NCI-H2029 treated with DMSO at 0.1 percent for 48 hours (cell line): ENCODE measurements at places on chromosomes 2 and 18.

GRCh38 chr18:49021433-49022129, 70.8 kb upstream of the SMAD7 start:
- peak; percentile 12 for DNase-seq

GRCh38 chr2:203492965-203493364, 42.1 kb downstream of the RAPH1 start:
- no peak for DNase-seq

- DNase-seq, result no peak
These were observed 419.1 kb downstream of the SLC4A3 start for GRCh38 chr2:220046507-220046906.

GRCh38 chr18:44098551-44099098, 582.1 kb upstream of the SETBP1 start:
- no peak for DNase-seq

GRCh38 chr2:209600341-209601171, 171.1 kb upstream of the UNC80 start:
- DNase-seq, result no peak

GRCh38 chr18:57941841-57942489, 102.1 kb upstream of the NEDD4L start:
- DNase-seq, result no peak

DNA sequence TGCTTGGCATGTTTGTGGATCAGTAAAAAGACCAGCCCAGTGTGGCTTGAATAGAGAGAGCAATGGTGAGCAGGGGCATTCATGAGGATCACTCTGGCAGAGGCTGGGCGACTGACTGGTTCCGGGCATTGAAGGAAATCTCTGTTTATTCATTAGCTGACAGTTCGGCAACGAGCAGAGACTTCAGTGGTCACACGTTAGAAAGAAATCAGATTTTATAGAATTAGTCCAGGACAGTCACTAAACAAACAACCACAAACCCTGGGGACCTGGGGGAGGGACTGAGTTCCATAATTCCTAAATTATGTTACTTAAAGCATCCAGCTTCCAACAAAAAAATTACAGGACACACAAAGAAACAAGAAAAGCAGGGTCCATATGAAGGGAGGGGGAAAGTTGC, 72.5 kb downstream of the NOL10 start:
- DNase-seq, result no peak

DNA sequence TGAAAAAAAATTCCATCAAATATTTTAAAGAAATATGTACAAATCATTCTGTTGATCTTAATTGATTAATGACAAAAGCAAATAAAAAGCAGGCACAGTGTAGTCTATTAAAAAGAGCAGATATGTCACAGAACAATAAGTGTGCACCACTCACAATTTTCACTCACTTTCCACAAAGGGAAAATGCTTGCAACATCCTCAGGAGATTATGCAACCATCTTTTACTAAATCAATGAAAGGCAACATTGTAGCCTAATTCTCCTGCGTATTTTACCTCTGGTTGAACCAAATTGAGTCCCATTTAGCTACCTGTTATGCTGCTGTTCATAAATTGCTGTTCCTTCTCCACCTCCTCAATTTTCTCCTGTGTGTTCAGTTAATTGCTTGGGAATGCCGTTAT, 1346.8 kb upstream of the PIK3C3 start:
- DNase-seq, result no peak

GRCh38 chr2:169397697-169398096, 35.4 kb upstream of the LRP2 start:
- DNase-seq, result peak; percentile 13

GRCh38 chr2:595831-596592, 81.2 kb downstream of the TMEM18 start:
- DNase-seq, result no peak

- no peak for DNase-seq
These were observed 7.0 kb upstream of the NXPH2 start for GRCh38 chr2:138787053-138787666.

- no peak for DNase-seq
These were observed 138.7 kb downstream of the SPP2 start for GRCh38 chr2:234189230-234189629.

DNA sequence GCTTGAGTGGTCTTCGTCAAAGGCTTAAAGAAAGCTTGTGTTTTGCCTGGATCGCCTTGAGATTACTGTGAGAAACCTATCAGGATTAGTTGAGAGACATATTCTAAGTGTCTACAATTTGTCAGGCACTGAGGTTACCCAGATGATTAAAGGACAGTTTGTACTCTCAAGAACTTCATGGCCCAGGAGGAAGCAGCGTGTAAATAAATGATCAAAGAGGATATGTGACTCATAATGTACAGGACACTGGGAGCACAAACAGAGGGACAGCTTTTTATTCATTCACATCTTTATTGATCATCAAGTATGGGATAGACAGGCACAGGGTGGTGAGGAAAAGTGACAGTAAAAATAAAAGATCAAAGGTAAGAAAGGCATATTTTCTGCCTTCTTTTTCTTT, 152.6 kb upstream of the FSHR start:
- DNase-seq, result no peak

GRCh38 chr2:126790987-126791780, 107.5 kb upstream of the TEX51 start:
- no peak for DNase-seq

- DNase-seq, result no peak
These were observed 266.3 kb downstream of the ZNF516 start for GRCh38 chr18:76228716-76229115.

GRCh38 chr2:29213888-29214291, 98.7 kb downstream of the CLIP4 start:
- DNase-seq, result no peak

- no peak for DNase-seq
These were observed 90.3 kb upstream of the SNTG2 start for GRCh38 chr2:860259-860855.

DNA sequence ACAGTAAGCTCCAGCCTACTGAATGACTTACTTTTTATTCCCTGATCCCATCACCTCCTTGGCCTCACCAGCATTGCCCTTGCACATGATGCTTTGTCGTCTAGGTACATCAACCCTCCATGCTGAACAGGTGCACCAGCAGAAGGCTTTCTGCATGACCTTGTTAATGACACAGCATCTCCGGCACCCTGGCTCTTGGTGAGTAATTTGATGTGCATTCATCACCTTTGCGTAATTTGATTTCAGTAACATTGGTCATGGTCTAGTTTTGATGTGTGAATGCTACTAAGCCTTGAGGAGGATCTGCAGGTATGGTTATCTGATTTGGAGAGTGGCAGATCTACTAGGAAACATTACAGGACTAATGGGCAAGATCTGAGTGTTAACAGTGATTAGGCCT, 103.6 kb downstream of the STK39 start:
- DNase-seq, result no peak

DNA sequence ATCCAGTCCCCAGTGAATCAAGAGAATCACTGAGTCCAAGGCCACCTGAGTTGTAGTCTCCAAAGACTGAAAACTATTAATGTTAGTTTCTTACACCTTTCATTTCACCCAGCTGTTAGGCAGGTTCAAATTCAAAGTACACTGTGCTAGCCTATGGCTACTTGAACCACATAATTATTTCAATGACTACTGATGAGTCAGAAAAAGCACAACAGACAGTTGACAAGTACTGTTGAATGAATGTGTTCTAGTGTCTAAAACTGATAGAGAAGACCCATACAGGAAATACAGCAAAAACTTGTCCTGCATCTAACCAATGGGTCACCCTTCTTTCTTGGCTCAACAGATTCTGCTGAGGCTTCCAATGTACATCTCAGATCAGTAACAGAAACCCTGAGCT, 160.9 kb downstream of the MYO5B start:
- no peak for DNase-seq

GRCh38 chr2:230267059-230267458, 41.5 kb downstream of the SP140 start:
- DNase-seq, result no peak

DNA sequence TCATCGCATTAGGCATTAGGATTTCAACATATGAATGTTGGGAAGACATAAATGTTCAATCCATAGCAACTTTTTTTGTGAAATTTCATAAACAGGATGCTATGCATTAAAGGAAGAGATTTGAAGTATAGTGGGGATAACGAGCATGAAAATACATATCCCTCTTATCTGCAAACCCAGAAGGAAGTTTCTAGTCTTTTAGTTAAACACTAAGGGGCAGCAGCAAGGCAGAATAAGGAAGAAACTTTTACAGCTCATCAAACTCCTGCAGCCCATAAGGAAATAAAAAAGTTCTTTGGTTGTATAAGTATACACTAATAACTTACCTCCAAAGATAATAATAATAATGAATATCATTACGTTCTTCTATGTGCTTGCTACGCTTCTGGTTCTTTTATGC, 81.5 kb downstream of the CD226 start:
- DNase-seq, result no peak

GRCh38 chr2:195664528-195664927, 7.5 kb downstream of the SLC39A10 start:
- no peak for DNase-seq

DNA sequence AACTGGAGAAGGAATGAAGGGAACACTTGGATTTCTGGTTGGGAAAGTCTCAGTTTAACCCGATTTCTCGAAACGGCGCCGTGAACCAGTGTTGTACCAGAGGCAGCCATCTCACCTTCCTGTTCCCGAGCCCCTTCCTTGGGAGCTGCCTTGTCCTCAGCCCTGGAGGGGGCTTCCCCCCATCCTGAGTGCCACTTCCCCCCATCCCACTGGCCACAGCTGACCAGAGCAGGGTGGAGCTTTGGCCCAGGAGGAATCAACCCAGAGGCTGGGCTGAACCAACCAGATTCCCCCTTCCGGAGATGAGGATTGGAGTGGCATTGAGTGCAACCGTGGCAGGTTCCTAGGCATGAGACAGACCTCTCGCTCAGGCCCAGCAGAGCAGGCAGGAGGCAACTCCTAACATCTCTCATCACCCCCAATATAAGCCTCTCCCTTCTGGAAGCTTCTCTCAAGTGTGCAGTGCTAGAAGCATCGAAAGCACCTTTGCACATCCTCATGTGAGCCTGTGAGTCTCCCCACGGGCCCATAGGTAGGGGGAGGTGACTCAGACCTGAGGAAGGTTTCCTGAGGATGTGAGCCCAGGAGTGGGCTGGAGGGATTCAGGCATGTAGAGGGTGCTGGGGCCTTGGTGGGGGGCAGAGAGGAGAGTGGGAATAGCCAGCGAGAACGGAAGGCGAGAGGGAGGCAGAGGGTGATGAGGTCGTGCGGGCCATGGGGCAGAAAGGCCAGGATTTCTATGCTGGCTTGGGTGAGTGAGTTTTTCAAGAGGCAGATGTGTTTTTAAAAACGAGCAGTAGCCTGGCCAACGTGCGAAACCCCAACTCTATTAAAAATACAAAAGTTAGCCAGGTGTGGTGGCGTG, 11.9 kb downstream of the NGEF start:
- DNase-seq, result no peak

DNA sequence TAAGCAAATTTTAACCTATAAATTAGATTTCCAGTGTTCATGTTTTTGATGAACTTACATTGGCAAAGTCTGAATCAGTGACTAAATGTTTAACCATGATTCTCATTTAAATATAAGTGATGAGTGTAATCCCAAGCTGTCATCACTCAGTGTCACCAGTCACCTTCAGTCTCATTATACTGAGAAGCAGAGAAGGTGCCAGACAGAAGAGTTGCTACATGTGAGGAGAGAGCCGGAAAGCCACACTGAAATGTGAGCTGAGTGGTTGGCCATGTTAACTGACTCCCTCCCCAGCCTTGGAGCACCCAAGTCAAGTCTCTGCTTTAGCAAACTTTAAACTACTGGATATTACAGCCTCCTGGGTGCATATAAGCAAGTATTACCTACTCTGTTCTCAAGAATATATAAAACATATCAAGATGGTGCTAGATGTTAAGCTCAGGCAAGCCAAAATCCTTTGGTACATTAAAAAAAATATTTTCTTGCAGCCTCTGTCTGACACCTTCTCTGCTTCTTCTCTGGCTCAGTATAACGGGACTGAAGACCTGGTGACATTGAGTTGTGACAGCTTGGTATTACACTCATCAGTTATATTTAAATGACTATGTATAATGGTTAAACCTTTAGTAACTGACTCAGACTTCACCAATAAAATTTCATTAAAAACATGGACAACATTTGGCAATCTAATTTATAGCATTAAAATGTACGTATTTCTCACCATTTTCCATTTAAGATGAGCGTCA, 75.8 kb upstream of the MAP3K20 start:
- no peak for DNase-seq

DNA sequence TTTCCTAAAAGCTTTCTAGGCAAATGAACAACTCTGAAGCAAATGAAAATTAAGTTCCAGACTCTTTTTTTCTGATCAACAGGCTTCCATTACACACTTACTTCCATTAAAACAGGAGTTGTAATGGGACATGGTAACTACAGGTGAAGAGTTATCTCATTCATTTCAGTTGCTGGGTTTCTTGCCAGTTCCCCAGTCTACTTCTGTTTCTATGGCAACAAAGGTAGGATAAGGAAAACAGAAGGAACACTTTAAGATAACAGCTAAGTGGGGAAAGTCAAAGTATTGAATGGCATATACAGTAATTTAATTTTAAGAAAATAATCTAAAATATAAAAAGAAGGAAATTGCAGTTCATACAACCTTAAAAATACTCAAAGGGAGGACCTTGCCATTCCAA, 25.1 kb downstream of the BAZ2B start:
- no peak for DNase-seq

- DNase-seq, result no peak
These were observed 43.5 kb downstream of the ABCG8 start for GRCh38 chr2:43882312-43882711.

DNA sequence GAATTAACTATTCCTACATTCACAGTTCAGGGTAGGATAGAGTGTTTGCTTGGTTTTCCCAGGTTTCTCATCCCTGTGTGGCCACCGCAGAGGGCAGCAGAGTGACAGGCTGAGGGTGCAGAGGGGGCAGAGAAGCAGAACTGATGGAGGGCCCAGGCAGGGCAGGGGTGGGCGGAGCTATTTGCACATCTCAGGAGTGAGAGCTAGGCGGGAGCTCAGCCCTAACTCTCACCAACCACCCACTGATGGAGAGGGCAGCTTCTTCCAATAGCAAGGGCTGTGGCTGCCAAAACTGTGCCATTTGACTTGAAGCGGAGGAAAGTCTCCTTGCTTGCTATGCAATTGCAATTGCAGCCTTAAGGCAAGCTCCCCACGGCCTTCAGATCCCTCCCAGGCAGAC, 12.0 kb upstream of the DARS1 start:
- no peak for DNase-seq

GRCh38 chr2:71327916-71328315, 3.7 kb upstream of the ZNF638 start:
- DNase-seq, result no peak

GRCh38 chr2:157440404-157441071, 3.4 kb downstream of the CYTIP start:
- DNase-seq, result no peak

DNA sequence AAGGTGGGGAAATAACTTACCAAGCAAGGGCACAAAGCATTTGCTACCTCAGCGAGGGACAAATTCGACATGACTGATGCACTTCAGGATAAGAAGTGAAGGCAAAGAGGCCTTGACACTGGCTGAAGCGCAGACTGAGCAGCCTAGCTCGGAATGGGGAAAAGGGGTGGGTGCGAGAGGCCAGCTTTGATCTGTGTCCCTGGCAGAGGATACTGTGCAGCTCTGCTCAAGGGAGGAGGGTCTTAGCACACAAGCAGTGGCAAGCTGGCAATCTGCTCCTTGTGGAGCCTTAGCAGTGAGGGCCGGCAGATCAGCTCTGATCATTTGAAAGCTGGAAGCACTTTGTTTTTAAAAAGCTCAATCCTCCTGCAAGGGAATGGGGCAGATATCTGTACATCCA, 222.3 kb downstream of the ZBTB7C start:
- DNase-seq, result no peak
